ENCODE measurements at places on chromosomes 5 and 9. TPM values are rescaled to one million over a fixed set of nuclear protein-coding genes. Genes with fewer than 3 reads are reported as not detected.

GRCh38 chr9:134704498-134704897 is 62.9 kb downstream of the COL5A1 start:
- no peak for DNase-seq

DNA sequence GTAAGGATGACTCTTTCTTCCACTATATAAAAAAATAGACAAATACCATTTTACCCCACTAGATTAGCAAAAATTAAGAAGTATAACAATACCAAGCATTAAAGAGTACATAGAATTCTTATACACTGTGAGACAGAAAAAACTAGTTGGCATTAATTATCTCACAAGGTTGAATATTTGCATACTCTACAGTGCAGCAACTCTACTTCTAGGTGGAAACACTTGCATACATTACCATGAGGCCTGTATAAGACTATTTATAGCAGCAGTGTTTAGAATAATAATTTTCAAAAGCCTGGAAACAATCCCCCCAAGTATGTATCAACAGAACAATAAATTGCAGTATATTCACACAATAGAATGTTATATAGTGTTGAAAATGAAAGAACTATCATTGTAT is 19.0 kb upstream of the PURA start:
- DNase-seq = no peak

DNA sequence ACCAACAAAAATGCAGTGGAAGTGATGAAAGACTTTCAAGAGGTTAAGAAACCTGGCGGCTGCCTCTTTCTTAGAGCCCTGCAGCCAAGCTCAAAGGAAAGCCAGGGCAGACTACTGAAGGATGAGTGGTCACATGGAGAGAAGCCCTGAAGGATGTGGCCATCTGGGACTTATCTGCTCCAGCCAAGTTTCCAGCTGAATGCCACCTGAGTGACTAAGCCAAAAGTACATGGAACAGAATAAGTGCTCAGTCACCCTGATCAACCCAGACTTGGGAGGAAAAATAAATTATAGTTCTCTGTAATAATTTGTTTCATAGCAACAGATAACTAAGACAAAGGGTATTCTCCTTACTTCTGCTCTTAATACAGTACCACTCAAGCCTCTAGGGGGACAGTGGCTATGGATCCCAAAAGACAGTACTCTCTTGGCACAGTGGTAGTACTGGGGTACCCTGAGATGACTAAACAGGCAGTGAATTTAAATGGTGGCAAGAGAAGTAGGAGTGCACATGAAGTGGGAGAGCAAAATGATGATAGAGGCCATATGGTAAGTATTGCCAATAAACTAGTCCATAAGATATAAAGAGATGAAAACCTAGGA is 182.3 kb downstream of the ELAVL2 start:
- DNase-seq = no peak

DNA sequence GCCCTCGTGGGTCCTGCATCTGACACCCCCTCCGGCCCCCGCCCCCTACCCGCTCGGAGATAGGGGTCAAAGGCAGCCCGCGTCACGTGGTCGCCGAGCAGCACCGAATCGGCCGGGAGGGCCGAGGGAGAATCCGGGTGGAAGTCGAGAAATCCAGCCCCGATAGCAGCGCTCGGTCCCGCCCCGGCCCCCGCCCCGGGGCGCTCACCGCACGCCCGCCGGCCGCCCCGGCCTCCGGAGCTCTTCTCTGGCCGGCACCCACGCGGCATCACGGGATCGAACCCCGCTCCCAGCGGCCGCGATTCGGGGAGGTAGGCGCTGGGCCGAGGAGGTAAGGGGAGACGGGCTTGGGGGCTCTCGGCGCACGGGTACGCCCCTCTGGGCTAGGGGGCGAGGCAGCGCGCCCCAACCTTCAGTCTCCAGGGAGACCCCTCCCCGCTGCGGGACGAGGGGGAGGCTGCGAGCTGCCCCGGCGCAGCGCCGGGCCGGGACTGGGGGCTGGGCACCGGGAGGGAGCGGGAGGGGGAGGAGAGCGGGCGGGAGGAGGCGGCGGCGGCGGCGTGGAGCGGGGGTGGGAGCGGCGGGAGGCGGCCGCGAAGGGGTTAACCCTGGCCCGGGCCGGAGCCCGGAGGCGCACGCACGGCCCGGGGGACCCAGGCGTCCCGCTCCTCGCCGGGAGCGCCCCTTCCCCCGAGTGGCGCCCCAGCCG is 22.1 kb upstream of the NDST1 start:
- peak; percentile 78 for DNase-seq

Gene CDHR2
- 60.5 TPM for total RNA-seq
